ENCODE measurements at places on chromosomes 12 and 14.

GRCh38 chr14:103353362-103353761 lies 19.3 kb downstream of the EIF5 start:
- DNase-seq = no peak

DNA sequence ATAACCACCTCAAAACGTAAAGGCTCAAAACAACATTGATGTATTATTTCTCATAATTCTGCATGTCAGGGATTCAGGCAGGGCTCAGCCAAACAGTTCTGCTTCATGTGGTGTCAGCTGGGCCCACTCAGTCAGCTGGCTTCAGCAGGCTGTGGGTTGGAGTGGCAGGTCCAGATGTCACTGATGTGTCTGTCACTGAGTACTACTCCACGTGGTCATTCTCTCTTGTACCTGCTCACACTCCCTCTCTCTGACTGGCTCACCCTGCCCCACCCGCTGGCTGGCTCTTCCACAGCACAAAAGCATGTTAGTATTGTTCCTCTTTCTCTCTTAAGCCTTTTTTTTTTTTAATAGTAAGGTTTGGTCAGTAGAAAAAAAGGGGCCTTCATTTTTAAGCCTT lies 182.4 kb downstream of the DICER1 start:
- DNase-seq = no peak

DNA sequence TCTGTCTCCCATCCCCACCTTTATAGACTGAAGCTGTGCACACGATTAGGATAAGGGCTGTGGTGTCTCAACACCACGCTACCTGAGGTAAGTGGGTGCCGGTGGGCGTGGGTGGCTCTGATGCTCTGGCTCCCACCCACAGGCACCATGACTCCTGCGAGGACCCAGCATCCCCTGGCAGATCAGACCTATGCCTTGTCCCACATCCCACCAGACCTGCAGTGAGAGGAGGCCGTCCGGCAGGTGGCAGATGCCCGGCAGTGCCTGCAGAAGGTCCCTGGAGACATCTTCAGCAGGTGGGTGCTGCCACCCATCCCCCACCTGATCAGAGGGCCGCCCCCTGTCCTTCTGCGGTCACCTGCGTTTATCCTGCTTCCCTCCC lies 104.4 kb upstream of the PRB2 start:
- no peak for DNase-seq

- no peak for DNase-seq
Measured at GRCh38 chr12:16407346-16407745, 59.9 kb downstream of the MGST1 start.

GRCh38 chr12:76670776-76671175 lies 93.1 kb upstream of the ZDHHC17 start:
- no peak for DNase-seq

- no peak for DNase-seq
Measured at GRCh38 chr14:77184396-77185092, 2.9 kb downstream of the TMEM63C start.

DNA sequence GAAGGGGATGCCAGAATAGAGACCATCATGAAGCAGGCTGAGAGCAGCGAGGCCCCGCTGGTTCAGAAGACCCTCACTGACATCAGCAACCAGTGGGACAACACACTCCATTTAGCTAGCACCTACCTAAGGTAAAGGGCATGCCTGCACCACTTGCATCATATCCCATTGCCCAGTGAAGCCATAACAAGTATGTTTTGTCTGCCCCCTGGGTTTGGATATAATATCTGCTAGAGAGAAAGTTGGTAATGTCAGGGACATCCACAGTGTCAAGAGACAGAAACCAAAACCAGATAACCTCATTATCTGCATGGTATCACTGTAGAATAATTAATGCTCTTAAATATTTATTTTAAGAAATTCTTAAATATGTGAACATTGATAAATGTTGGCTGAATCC lies 173.8 kb downstream of the SYNE2 start:
- DNase-seq = no peak

- DNase-seq = no peak
Measured at GRCh38 chr12:94143951-94144350, 4.4 kb upstream of the PLXNC1 start.

DNA sequence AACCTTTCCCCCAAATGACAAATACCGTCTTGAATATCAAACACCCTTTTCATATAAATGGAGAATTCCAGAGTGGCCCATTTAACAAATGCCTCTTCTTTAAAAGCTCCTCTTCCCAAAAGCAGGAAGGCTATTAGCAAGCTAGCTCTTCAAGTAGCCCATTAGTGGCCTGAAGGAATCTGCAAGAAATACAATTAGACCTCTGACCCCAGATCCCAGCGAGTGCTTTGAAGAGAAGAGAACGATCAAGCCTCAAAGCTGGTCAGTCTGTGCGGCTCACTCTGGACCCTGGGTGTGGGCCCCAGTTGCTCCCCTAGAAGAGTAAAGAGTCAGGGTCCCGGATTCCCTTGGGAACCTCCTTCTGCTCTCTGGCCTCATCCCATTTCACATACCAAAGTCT lies 325.6 kb downstream of the NUAK1 start:
- no peak for DNase-seq

DNA sequence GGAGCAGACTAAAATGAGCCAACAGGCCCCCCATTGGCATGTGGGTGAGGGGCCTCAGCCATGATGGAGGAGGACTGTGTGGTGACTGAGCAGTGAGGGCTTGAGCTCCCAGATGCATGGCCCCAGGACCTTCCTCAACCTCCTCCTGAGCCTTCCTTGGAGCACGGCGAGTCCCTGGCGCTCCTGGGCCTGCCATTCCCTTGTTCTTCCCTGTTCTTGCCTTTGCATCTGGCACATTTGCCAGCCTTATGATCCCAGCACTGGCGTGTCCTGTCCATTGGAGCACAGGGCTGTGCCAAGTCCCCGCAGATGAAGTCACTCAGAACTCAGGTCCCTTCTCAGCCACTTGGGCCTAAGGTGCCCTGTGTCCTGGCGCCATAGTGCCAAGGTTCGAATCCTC lies 40.3 kb upstream of the MEG3 start:
- DNase-seq = no peak

- no peak for DNase-seq
Measured at GRCh38 chr14:34043627-34044372, 92.9 kb upstream of the EGLN3 start.

DNA sequence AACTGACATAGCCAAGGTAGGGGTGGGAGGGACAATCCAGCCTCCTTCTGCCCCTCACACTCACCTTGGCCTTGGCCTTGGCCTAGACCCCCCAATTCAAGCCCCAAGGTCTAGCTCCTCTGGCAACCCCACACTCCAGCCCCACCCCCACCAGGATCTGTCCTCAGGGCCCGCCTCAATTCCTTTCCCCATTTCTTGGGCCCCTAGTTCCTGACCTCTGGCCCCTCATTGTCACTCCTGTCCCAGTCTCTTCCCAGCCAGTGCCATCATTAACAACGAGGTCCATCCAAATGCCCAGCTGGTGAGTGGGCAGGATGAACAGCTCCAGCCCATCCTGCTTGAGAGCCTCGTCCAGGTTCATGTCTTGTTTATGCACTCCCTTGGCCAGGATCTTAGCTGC lies 6.8 kb upstream of the GDF11 start:
- no peak for DNase-seq

DNA sequence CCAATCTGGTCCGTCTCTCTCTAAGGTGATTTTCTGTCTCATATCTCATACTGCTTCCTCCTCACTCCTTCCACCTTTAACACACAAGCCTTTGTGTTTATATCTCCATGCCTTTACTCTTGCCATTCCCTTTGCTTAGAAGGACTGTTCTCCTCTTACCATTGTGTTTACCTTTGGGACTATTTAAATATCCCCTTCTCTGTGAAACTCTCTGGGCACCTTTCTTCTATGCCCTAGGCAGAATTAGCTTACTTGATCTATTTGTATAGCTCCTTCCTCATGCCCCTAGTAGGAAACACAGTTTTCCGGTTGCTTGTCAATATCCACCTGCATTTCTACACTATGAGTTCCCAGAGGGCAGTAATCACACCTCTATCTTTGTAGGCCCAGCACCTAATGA lies 3.9 kb upstream of the AMHR2 start:
- DNase-seq = no peak

DNA sequence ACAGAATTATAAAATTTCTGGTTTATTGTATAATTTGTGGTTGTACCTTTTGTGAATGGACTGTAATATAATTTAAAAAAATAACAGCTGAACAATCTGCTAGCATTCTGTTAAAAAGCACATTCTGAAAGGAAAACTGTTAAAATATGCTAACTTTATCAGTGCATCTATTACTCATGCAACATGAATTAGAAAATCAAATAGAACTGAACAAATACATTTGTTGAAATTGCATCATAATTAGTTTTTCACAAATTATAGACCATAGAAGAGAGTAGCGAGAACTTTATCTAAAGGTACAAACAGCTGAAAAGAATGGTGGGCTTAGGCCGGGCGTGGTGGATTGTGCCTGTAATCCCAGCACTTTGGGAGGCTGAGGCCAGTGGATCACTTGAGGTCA lies 33.0 kb downstream of the PTPN21 start:
- DNase-seq = no peak

- DNase-seq = no peak
Measured at GRCh38 chr14:52836063-52836462, 44.7 kb upstream of the GNPNAT1 start.

GRCh38 chr12:106245767-106246166 lies 2.1 kb downstream of the CKAP4 start:
- no peak for DNase-seq

DNA sequence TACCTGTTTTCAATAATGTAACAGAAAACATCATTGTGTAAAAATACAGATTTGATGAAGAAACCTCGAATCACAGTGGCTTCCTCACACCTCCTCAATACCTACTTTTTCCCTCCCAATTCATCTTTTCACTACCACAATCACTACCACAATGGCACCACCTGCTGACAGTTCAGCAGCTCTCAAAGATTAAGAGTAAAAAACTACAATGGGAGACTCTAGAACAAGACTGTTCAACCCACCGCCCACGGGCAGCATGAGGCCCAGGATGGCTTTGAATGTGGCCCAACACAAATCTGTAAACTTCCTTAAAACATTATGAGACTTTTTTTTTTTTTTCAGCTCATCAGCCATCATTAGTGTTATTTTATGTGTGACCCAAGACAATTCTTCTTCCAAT lies 15.2 kb downstream of the MED6 start:
- DNase-seq = no peak

- peak; percentile 16 for DNase-seq
Measured at GRCh38 chr12:45878630-45879255, 111.6 kb downstream of the SCAF11 start.

DNA sequence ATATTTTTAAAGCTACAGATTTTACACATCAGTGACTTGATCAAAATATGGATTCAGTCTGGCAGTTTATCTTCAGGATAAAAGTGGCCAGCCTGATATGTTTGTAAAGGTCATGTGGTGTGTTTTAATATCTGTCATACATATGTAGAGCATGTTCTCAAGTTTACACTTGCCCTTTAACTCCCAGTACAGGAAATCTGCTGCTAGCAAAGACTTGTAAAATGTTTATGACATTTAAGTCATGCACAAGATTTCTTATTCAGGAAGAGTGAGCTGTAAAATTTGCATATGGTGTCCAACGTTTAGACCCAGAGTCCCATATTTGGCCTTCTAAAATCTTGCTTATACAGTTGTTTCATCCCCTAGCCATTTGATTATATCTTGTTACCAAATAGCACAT lies 197.5 kb upstream of the FLRT2 start:
- no peak for DNase-seq

GRCh38 chr12:31517994-31518393 lies 72.9 kb downstream of the DENND5B start:
- DNase-seq = no peak

- DNase-seq = no peak
Measured at GRCh38 chr12:79674629-79675028, 16.1 kb downstream of the PAWR start.

DNA sequence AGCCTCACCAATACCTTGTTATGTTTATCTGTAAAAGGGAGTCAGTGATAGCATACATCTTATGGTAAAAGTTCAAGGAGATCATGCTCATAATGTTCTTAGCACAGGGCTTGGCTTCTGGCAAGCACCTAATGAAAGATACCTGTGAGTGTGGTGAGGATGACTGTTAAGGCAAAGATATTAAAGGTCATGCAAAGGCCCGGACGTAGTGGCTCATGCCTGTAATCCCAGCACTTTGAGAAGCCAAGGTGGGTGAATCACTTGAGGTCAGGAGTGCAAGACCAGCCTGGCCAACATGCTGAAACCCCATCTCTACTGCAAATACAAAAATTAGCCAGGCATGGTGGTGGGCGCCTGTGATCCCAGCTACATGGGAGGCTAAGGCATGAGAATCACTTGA lies 425.9 kb upstream of the TBX3 start:
- no peak for DNase-seq
